ENCODE measurements at places on chromosomes 3 and 15.

DNA sequence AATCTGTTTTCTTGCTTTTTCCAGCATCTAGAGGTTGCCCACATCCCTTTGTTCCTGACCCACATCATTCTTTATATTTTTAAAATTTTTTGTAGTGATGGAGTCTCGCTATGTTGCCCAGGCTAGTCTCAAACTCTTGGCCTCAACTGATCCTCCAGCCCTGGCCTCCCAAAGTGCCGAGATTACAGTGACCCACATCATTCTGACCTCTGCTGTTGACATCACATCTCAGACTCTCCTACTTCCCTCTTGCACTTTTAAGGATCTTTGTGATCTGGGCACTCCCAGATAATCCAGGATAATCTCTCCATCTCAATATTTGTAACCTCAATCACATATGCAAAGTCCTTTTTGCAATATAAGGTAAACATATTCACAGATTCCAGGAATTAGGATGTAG is 266.6 kb downstream of the MEX3B start:
- no peak for DNase-seq

DNA sequence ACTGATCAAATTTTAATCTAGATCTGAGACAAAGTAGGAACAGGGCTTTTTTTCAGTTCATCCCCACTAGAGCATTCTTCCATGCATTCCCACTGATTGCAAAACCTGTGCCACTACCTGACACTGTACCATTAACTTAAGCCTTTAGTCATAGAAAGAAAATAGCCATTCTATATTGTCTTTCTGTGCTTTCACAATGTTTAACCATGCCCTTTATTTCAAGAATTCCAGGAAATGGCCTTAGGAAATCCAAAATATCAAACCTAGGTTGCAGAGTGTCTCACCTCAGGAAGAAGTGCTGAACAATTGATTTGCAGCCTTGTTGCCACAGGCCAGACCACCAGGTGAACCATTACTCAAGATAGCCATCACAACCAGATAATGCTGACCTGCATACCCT is 56.2 kb upstream of the TGFBR2 start:
- DNase-seq = no peak

DNA sequence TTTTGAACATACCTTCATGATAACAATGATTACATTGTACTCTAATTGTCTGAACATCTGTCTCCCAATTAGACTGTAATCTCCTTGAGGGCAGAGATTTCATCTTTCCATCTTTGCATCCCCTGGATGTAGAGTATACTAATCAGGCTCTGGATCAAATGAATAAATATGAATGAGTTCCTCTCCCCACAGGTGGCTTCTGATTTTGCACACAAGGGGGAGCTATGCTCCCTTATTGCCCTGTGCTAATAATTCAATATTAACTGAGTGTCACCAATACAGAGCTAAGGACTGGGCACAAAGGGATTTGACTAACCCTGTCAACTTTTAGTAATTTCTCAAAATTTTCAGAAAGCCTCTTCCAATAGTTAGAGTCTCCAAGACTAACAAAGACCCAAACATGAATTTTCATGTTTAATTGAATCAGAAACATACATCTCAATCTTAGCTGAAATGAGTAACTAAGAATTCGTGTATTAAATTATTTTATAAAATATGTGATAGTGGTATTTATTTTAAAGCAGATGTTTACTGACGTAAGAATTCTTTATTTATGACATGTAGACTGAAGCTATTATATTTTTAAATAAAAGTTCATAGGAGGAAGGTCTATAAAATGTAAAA is 3.0 kb downstream of the DUOXA1 start:
- DNase-seq = peak; percentile 34

- no peak for DNase-seq
These were observed 49.8 kb downstream of the LDHAL6B start for GRCh38 chr15:59256482-59256881.

GRCh38 chr3:152943645-152944044 is 108.7 kb downstream of the P2RY1 start:
- DNase-seq = no peak

GRCh38 chr3:10845839-10846656 is 30.0 kb downstream of the SLC6A11 start:
- DNase-seq = no peak

DNA sequence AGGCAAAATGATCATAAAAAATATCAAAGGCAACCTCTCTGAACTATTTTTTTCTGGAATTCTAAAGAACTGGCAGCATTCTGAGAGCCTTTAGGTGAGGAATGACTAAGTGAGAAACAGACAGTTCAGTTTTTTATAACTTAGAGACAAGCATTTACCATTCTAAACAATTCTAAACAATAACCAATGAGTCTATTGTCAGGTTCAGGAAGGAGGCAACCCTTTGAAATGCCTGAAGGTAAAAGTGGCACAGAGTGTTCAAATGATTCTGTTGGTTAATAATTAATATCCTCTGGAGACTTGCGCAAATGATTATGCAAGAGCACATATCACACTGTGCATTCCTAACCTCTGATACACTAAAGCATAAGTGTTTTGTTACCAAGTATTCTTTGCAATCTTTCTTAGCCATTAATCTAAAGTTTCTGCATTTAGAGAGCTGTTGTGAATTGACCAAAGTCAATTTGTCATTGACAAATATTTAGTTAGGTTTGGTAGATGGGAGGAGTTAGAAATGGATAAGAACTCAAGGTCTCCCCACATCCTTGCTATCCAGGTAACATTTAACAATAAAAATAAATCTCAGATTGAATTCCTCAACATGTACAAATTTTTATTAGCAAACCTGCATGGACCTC is 9.2 kb upstream of the TGFBR2 start:
- no peak for DNase-seq

DNA sequence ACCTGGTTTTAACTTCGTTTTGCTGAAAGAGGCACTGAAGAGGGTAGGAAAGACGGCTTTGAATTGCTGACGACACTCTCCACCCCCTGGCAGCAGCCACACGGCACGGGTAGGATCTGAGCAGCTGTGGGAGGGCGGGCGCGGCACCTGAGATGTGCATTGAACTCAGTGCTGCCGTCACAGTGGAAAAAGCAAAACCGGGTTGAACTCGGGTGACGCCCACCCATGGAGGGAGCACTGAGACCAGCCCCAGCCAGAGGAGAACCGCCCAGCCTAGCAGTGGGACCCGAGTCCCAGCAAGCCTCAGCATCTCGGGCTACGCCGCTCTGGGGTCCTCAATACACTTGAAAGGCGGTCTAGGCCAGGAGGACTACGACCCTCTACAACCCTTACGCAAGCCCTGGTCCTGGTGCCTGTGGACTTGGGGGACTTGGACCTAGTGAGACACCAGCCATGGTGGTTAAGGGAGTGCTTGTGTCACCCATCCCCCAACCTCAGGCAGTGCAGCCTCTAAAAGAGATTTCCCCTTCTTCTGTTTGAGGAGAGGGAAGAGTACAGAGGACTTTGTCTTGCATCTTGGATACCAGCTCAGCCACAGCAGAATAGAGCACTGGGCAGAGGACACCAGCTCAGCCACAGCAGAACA is 50.0 kb upstream of the RPL35A start:
- DNase-seq = no peak

GRCh38 chr3:139987908-139988307 is 52.9 kb downstream of the CLSTN2 start:
- no peak for DNase-seq

- no peak for DNase-seq
These were observed 430.3 kb upstream of the PDZRN3 start for GRCh38 chr3:74055061-74055460.

DNA sequence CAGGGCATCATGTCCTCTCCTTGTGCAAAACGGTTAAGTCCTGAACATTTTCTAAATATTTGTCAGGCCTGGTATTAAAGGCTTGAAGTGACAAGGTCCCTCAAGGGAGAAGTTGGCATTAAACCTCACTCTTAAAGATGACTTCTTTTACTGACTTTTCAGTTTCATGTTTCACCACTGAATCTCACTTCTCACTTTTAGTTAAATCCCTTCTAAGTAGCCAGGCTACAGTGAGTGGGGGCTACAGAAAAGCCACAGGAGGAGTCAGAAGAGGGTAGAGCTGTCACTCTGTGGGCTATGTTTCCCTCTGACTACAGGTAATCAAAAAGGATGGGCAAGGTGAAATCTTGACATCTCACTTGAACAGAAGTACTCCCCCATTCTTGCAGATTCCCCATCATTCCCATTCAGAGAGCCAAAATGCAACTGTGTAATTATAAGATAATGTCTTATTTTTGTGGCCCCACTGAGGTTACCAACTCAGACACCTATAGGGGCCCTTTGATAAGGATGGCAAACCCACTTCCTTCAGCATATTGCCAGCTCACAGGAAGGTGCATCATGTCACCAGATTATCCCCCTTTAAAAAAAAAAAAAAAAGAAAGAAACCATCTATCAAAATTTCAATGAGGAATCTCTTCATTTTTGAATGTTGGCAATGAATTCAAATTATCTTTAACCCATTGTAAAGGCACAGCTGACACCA is 790.1 kb upstream of the CFAP20DC start:
- peak; percentile 43 for DNase-seq

- DNase-seq = no peak
These were observed 20.7 kb upstream of the SLC25A26 start for GRCh38 chr3:66200147-66200546.

DNA sequence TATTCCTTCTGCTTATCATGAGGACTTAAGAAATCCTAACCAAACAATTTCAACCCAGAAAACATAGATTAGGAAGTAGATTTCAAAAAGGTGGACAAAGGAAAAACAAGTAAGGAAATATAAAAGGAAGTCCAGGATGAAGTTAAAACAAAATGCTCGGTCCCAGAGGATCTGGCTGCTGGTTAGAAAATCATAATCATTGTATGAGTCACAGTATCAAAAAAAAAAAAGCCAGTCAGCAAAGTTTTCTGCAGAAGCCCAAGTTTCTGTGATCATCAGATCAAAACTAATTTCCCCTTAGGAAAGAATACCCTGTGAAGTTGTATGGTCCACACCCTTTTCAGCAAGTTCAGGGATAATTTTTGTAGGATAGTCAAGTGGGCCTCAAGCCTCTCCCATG is 43.0 kb upstream of the LRTM1 start:
- DNase-seq = no peak

DNA sequence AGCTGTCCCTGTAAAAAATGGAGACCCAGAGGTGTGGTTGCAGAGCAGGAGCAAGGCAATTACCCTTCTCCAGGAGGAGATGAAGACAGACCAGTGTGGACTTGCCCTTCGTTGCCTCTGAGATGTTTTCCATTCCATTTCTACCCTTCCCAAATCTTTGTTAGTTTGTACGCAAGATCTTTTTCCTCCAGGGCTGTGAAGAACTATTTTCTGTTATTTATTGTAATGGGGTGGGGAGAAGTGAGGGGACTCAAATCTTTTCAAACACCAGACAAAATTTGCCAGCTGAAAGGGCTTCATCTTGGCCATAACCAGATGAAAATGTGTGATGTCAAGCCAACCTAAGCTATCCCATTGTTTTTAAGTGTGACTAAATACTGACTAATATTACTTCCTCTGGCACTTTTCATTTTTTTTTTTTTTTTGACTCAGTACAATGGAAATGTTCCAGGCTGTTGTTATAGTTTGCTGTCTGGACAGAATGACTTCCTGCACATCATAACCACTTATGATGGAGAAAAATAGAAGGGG is 271.3 kb upstream of the TPRG1 start:
- no peak for DNase-seq

GRCh38 chr3:103181160-103181559 is 746.3 kb downstream of the ZPLD1 start:
- no peak for DNase-seq

- DNase-seq = no peak
These were observed 68.1 kb upstream of the DLG1 start for GRCh38 chr3:197366301-197367044.

GRCh38 chr15:78050441-78050809 is 27.1 kb downstream of the TBC1D2B start:
- DNase-seq = no peak

DNA sequence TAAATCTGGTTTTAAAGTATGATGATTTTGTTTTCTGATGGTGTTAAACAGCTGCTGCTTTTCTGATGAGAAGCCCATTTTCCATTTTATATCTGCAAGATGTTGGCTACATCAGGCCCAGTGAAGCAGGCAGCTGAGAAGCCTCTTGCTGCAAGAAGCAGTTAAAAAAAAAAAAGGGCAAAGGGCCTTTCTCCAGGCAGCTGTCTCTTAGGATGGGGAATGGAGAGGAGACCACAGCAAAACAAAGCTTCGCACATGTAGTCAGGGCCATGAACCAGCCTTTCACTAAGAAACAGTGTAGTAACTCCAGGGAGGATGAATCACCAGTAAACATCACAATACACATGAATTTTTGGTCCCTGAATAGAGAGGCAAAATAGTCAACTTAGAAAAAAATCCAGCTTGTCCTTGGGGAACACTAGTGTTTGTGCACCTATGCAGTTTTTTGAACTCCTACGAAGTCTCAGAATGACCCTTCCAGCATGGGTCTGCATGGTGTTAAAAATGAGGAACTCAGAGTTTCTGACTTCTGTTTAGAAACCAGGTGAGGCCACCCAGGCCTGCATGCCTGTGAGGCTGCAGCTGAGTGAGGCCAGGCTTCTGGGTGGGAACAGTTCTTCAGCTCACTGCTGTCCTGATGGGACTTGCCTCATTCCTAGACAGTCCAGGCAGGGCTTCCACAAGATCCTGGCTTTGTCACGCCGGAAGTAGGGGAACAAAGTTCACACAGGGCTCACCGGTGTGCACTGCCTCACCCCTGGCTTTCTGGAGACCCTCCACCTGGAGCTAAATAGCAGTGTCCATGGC is 518.7 kb downstream of the MCTP2 start:
- no peak for DNase-seq

DNA sequence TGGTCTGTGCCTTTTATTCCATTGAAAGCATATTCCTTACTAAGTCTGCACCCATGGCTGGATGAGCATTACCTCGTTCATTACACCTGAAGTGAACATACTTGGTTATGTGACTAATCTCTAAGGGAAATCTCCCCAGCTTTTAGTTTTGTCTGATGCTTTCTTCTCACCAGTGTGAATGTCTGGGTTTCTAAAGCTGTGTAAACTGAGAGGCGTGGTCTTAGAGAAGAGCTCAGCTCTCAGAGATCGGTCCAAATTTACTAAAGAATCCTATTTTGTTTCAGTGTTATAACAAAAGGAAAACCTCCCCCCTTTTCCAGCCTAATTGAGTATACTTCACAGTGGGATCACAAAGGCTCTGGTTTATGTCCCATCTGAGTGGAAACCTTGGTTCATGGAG is 352.3 kb downstream of the PTPRG start:
- DNase-seq = no peak

DNA sequence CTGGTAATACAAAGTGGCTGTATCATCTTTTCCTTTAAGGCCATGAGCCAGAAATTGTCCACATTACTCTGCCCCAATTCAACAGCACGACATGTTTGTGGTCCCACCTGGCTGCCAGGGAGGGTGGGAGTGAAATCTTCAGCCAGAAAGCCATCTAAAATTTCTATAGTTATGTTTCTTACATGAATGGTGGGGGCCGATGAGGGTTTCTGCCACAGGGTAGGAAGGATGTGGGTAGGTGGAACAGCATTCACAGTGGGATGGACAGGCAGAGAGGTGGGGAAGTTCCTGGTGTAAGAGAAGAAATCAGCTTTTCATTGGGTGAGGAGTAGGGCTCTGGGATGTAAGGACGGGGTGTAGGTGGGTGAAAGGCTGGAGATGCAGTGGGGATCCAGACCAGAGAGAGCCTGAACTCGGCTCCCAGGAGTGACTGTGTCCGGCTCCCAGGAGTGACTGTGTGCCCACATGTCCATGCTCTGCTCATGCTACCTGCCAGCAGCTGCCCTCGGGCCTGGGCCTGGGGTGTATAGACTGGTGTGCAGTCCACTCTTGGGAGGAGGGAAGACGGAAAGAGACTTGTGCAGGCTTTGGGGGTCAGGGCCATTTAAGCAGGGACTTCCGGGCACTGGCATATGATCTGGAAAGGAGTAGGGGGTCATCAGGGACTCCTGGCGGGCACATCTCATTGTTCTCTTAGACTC is 3.8 kb upstream of the FBLN2 start:
- DNase-seq = no peak

- DNase-seq = peak; percentile 35
These were observed 762 bp downstream of the CTNNB1 start for GRCh38 chr3:41199866-41200668.

Data from activated CD4-positive, alpha-beta T cell treated with anti-CD3 and anti-CD28 coated beads, Interleukin-2, Interleukin-4, amounts not matched to agents 100 ng/mL and 50 ng/mL, durations not matched to agents 16 hours and 8 hours (primary cell).